ENCODE measurements at places on chromosomes 6 and 20. TPM values are rescaled to one million over a fixed set of nuclear protein-coding genes. Genes with fewer than 3 reads are reported as not detected.

Gene SLC32A1
- not detected for total RNA-seq

Gene HSPA1L
- total RNA-seq, result 0.29 TPM

Gene CD109
- total RNA-seq, result 24.3 TPM

Gene HTR1E
- not detected for total RNA-seq

Gene SUPT3H
- total RNA-seq, result 21.8 TPM

Gene BEND3
- 3.8 TPM for total RNA-seq

Gene MTFR2
- 18.6 TPM for total RNA-seq

Gene PCSK2
- not detected for total RNA-seq

Gene HCK
- total RNA-seq, result not detected

Gene HS3ST5
- total RNA-seq, result 0.17 TPM

Gene BPIFB4
- not detected for total RNA-seq

Gene KLC4
- 10.3 TPM for total RNA-seq

Gene SEMG1
- total RNA-seq, result not detected

Gene RCAN2
- 1.4 TPM for total RNA-seq

Gene PDYN
- not detected for total RNA-seq

Gene SLC12A5
- total RNA-seq, result not detected

Gene GSTA5
- total RNA-seq, result not detected

Gene GTF2H4
- 15.0 TPM for total RNA-seq

Gene TRIM26
- total RNA-seq, result 14.7 TPM

Gene MAD2L1BP
- total RNA-seq, result 60.3 TPM

Gene ME1
- total RNA-seq, result 13.3 TPM

Gene TPX2
- total RNA-seq, result 147 TPM

Gene SLC35F1
- not detected for total RNA-seq

Gene PGC
- total RNA-seq, result not detected

Gene NANP
- total RNA-seq, result 8.8 TPM

Gene TNFRSF6B
- total RNA-seq, result 509 TPM

Gene BMP6
- 0.29 TPM for total RNA-seq

Gene IL17F
- total RNA-seq, result not detected

Gene CRIP3
- not detected for total RNA-seq

Gene PLN
- total RNA-seq, result not detected

Gene ZSCAN23
- total RNA-seq, result 0.87 TPM

Gene TP53TG5
- total RNA-seq, result not detected

Gene RAD21L1
- total RNA-seq, result 1.2 TPM

Gene TAGAP
- not detected for total RNA-seq

Gene MPIG6B
- total RNA-seq, result not detected

Gene POU3F2
- not detected for total RNA-seq

Gene ZNF165
- total RNA-seq, result 4.3 TPM

Gene PAK5
- not detected for total RNA-seq

Gene FOXF2
- not detected for total RNA-seq

Gene SLC22A23
- 0.87 TPM for total RNA-seq

Gene WFDC12
- total RNA-seq, result not detected

Gene PAX1
- total RNA-seq, result not detected

Gene HMGN3
- total RNA-seq, result 53.2 TPM

Gene TGM3
- total RNA-seq, result not detected

Gene LHFPL5
- total RNA-seq, result 0.12 TPM

Gene ZC2HC1B
- total RNA-seq, result not detected

Gene SYCP2L
- total RNA-seq, result 3.4 TPM

Gene CDH4
- total RNA-seq, result 21.0 TPM

Gene ENPP5
- 1.5 TPM for total RNA-seq

Gene ASIP
- total RNA-seq, result not detected

Gene ECT2L
- not detected for total RNA-seq

Measured in epithelial cell of proximal tubule (primary cell).